Activated naive CD4-positive, alpha-beta T cell treated with anti-CD3 and anti-CD28 coated beads for 36 hours (primary cell): ENCODE measurements at places on chromosomes 5 and 9. TPM values are rescaled to one million over a fixed set of nuclear protein-coding genes. Genes with fewer than 3 reads are reported as not detected.

STK32A gene
- not detected for total RNA-seq

DNA sequence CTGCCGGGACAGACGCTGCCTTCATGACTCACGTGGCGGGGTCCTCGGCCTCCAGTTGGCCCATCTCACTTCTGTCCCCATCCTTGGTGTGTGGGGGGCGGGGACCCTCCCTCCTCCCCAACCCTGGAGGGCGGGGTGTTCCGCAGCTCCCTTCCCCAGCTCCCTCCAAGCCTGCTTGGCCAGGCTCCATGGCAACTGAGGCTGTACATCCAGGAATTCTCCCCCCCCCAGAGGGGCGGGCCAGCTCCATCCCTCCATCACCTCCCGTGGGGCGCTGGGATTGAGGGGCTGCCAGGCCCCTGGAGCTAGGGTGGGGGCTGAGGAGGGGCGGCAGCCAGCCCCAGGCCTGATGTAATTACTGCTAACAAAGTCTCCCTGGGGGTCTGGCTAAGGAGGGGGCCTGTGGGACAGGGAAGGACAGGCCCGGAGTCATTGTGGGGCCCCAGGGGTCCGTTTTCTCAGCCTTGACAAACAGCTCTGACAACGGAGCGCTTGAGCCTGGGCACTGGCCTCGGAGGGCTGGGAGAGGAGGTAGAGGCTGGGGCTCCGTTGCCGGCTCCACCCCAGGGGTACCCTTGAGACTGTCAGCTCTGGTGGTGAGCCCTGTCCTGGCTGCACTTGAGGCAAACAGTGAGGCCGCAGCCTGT lies 8.0 kb downstream of the DIPK1B start:
- DNase-seq: no peak
- H3K36me3 ChIP-seq: peaks cover 18% of the 10 kb centered on the region
- peaks cover 4% of the 10 kb centered on the region for H3K27me3 ChIP-seq
- no peak overlapping the region for H3K4me3 ChIP-seq

DNA sequence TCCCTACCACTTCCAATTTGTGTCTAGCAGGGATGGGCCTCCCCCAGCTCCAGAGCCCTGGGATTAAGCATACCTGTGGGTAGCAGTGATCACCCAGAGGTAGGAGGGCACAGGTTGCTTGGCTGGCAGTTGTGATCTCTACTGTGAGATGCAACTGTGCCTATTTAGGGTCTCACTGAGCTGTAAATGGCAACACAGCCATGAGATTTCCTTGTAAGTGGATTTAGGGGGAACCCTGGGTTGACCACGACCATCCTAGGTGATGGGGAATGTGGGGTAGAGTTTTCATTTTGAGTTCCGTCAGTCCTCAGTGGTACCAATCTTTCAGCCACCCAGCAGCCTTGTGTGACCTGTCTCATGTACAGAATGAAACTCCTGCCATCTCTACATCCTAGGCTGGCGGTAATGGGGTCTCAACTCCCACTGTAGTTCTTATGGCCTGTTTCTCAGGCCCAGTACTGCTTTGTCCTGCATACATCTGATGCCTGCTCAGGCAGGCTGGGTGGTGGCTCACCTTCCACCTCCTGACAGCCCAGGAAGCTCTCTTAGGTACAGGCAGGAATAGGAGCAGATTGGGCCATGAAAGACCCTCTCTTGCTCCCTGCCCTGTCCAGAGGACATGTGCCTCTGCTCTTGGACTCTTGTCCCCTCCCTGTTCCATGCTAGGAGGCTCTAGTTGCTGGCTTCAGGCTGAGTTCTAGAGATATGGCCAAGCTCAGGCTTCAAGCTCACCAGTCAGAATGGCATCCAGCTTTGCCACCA lies 8.1 kb downstream of the HNRNPAB start:
- DNase-seq: no peak
- H3K27ac ChIP-seq: peak overlapping the region; percentile 30
- no peaks in the 10 kb centered on the region for H3K27me3 ChIP-seq

PCDHA1 gene
- not detected for total RNA-seq

DNA sequence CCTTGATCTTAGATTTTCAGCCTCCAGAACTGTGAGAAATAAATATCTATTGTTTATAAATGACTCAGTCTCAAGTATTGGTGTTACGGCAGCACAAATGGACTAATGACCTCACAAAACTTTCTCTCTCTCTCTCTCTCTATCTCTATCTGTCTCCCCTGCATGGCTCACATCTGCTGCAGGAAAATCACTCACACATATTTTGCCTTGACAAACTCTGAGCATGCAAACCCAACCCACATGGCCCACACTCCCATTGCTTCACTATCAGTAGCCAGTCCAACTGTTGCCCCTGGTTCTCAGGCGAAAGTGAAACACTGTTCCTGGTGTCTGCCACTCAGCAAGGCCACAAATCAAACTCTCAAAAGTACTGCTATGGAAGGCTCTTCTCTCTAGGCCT lies 66.4 kb upstream of the PIK3R1 start:
- H3K36me3 ChIP-seq: no peaks in the 10 kb centered on the region
- H3K27ac ChIP-seq: no peak overlapping the region
- H3K4me3 ChIP-seq: no peak overlapping the region
- no peak for DNase-seq
- H3K27me3 ChIP-seq: no peaks in the 10 kb centered on the region
- H3K4me1 ChIP-seq: no peaks in the 10 kb centered on the region

GRCh38 chr5:150261231-150261630 lies 28.3 kb downstream of the CAMK2A start:
- no peak overlapping the region for H3K4me3 ChIP-seq
- DNase-seq: no peak
- H3K36me3 ChIP-seq: no peaks in the 10 kb centered on the region
- no peak overlapping the region for H3K27ac ChIP-seq
- no peaks in the 10 kb centered on the region for H3K4me1 ChIP-seq

DNA sequence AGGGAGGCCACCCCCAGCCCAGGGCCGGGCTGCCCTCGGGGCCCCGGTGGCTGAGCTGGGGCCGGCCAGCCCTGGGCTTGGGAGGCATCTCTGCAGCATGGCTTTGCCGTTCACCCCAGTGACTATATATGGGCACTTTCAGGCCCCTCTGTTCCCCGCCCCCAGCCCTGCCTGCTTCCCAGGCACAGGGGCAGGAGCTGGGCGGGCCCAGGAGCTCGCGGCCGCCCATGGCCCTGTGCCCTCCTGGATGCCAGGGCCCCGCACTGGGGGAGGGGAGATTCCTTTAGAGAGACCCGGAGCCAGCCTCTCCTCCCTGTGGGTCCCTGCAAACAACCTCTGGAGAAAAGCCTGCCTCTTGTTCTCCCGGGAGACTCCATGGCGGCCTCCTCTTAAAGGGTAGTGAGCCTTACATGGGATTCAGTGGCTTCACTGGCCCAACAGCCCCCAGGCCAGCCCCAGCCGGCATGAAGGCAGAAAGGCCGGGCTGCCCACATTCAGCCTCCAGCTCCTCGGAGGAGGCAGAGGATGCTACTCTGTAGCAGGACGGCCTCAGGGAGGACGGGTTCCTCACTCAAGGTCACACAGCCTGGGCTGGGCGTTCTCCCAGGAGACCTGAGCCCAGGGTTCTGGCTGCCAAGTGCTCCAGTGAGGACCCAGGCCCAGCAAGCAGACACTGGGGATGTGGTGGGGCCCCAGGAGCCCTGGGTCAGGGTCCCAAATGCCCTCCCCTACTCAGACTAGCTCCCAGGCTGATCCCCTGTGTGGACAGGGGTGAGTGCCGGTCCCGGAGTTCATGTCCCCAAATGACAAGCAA lies 4.1 kb downstream of the NACC2 start:
- no peak overlapping the region for H3K4me3 ChIP-seq
- H3K27ac ChIP-seq: no peak overlapping the region
- H3K4me1 ChIP-seq: peaks cover 12% of the 10 kb centered on the region
- H3K36me3 ChIP-seq: no peaks in the 10 kb centered on the region
- DNase-seq: no peak

PCDHA12 gene
- not detected for total RNA-seq
